ENCODE measurements at places on chromosomes 4 and X.

- DNase-seq: no peak
Measured at GRCh38 chrX:124016825-124017224, 55.3 kb downstream of the STAG2 start.

DNA sequence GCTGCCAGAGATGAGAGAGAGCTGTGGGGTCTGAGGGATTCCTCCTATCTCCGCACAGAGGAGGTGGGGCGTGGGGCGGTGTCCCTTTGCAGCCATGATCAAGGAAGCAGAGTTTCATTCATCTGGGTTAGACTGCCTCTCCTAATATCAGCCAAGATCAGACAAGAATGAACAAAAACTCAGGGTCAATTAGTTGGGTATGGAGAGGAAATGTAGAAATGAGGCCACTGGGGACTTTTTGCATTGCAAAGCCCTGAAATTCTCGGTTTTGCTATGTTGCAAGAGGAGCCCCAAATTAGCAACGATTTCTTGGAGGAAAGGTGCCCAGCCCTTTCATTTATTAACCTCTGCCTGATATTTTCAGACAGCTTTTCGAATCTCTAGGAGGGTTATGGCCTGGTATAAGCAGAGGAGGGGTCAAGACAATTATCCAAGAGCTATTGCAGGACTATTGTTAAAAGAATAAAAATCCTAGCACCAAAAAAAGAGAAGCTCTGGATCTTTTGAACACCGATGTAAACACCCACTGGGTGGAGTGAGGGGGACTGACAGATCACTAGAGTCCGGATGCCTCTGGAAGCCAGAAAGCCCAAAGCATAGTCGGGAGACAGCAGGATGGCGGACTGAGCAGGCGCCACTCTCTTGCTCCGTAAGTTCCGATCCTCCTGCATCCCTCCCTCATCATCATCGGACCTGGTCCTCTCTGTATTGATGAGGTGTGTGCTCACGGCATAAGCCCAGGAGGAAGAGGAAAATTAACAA lies 34.4 kb upstream of the ACSL1 start:
- no peak for DNase-seq

GRCh38 chrX:20529711-20530110 lies 263.0 kb upstream of the RPS6KA3 start:
- DNase-seq: no peak

DNA sequence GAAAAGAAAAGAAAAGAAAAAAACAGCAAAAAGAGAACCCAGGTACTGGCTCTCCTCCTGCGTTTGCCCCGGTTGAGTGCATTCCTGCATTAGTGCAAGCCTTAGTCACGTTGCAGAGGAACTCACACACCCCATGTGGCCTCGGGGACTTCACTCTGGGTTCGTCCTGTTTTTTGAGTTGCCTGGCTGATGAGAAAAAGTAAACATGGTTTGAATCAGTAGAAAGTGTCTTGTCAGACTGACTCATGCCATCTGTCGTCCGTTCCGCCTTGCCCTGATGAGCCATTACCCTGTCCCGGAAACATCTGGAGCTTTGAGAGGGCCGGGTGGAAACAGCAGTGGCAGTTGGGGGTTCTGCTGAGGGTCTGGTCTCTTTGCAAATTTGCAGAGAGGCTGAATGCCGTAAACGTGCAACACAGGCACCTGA lies 16.3 kb downstream of the CD99 start:
- DNase-seq: peak; percentile 92

- peak; percentile 25 for DNase-seq
Measured at GRCh38 chr4:153159016-153159415, 45.2 kb upstream of the TRIM2 start.

DNA sequence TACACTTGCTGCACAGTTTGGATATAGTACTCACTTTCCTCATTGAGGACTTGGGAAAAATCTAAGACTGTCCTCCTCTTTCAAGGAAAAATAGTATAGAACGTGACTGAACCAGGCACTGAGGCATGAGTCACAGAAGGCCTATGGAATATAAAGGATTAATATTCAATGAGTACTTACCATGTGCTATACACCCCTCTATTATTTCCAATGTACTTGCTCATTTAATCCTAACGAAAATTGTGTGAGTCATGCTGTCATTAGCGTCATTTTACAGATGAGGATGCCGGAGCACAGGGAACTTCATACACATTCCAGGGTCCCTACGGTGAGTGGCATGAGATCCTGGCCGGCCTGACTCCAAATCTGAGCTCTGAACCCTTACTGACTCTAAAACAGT lies 2136.2 kb upstream of the TENM3 start:
- no peak for DNase-seq

DNA sequence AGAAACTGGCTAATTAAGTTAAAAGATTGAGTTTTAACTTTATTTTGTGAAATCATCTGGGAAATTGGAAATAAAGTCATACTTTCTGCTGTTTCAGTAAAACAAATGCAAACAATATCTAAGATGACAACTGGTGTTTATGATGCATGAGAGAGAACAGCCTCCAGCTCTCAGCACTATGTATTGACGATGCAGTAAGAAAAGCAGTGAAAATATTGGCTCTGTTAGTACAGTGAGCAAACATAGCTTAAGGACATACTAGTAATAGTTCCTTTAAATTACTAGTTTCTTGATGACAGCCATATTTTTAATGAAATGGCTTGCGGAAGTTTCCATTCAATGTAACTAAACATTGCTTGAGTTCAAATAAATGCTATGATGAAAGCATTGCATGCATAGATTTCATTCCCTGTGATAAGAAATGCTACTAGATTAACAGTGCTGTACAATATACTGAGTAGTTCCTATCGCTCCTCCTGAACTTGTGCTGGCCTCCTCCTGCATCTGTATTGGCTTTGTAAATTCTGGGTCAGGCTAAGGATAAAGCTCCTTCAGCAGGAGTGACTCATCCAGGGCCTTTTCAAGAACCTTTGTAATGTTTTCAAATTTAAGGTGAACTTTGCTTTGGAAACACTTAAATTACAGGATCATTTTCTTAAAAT lies 11.6 kb downstream of the ARHGAP24 start:
- no peak for DNase-seq

DNA sequence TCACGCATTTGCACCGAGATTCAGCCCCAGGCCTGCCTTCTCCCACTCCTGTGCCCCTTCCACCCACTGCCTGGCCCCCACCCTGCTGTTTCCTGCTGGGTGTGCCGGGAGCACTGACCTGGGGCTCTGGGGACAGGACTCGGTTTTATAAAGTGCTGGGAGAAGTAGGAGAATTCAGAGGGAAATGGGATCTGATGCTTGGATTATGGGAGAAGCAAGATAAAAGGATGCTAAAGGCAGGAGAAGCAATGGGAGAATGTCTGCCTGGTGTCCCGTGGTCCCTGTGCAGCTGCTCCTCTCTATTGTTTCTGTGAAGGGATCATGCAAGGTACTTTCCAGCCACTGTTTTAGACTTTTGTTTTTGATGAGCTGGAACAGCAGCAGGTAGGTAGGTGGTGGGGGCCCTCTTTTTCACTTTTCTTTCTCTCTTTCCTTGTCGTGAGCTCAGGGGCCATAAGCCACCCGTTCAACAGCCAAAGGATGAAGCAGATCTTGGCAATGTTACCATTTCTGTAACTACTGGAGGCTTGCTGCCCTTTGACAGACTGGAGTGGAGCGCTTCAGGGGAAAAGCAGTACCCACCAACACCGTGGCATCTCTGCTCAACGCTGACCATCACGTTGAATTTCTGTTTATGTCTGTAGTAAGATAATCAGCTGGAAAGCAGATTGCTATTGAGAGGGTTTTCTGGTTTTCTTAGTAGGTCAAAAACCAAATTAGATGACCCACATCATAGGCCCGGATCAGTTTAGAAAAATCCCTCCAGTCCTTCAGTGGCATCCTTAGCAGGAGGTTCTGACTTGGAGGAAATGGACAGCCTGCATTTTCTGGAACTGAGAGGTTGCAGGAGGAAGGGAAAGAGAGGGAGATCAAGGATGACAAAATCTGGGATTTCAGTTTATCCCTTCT lies 63.8 kb upstream of the ENPP6 start:
- DNase-seq: peak; percentile 41

DNA sequence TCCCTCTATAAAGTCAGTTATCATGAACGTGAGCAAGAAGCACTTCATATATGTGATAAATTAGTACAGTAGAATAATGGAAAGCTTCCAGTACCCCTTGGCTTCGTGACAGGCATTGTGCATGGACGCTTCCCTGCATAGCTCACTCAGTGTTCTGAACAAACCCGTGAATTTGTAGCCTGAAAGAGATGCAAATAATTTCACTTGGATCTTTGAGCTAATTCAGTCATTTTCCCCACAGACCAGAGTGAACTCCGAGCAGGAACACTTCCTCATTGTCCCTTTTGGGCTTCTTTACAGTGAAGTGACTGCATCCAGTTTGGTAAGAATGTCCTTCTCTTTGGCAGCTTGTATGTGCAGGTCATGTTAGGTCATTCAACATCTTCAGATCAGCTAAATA lies 50.1 kb downstream of the ADD1 start:
- no peak for DNase-seq

DNA sequence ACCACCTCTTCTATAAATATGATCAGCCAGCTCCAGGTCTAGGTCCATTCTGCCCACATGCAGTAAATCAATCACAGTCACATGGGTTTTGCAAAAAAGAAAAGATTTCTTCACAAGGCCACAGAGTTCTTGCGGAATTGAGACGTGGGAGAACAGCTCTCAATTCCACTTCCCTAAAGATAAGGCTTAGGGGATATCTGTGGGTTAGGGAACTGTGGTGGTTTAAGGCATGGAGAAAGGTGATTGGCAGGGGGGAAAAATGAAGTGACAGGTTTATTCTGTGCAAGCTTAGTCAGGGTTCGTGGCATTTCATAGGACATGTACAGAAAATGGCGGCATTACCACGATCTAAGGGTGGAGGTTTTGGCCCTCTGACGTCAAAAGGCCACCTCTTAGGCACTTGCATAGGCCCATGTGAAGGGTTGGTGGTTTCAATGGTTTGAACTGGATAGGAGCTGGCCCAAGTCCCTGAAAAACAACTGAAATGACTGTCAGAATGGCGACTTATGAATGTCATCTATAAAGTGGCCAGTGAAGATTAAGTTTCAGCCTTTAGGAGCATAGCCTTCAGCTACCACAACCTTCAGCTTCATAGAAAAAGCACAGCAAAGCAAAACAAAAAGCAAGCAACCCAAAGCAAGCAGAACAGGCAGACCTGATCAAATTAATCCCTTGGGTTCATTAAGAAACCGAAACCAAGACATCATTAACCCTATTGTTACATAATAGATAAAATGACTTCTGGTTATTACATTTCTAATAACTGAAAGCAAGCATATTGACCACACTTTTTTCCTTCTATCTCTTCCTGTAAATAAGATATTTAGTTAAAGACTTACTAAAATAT lies 289.8 kb upstream of the SFRP2 start:
- no peak for DNase-seq

DNA sequence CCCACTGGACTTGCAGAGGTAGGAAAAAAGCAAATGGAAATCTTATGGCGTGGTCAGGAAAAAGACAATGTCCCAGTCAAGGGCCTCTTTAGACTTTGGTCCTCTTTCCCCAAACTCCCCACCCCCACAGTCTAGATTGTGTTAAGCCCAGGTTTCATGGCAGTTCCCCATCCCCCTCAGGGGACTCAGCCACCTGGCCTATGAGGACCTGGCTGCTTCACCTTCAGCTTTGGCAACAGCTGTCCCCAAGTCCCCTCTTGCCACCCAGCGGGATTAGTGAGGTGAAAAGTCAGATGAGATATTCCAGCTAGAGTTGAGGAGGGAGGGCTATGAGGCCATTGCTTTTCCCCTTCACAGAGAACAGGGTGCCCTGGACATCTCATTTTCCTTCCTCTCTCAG lies 457 bp downstream of the RIPPLY1 start:
- DNase-seq: no peak

GRCh38 chrX:102684772-102685520 lies 27.3 kb upstream of the GPRASP2 start:
- no peak for DNase-seq

Data from B cell (primary cell).